AG08396 (cell line): ENCODE measurements at places on chromosomes 7 and 10.
A peak's percentile ranks its signal among the peaks of the same experiment; 100 is the strongest.

GRCh38 chr10:48785796-48786195, 101.1 kb downstream of the WDFY4 start:
- DNase-seq = no peak

GRCh38 chr10:67976292-67977245, 92.1 kb downstream of the SIRT1 start:
- peak; percentile 3 for DNase-seq

DNA sequence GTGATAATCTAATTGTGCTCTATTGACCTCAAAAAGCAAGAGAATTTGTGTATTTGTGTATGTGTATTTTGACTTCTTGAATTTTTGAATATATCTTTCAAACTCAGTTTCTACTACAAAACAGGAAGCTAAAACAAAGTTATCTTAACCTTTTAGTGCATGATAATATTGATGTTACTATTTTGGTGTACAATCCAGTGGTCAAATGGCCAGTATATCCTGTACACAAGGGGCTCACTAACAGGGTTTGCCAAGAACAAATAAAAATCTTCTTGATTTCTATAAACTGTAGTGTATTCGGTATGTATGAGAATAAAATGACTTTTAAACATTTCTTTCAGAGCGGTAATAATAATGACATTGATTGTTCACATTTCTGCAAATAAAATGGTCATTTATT, 69.6 kb downstream of the FOXP2 start:
- no peak for DNase-seq

- peak; percentile 19 for DNase-seq
These were observed 12.3 kb downstream of the CAV2 start for GRCh38 chr7:116511552-116512519.

DNA sequence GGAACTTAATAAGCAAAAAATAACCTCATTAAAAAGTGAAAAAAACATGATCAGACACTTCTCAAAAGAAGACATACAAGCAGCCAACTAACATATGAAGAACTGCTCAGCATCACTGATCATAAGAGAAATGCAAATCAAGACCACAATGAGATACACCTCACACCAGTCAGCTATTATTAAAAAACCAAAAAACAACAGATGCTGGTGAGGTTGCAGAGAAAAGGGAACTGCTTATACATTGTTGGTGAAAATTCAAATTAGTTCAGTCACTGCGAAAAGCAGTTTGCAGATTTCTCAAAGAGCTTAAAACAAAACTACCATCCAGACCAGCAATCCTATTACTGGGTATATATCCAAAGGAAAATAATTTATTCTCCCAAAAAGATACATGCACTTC, 513.3 kb downstream of the MDFIC start:
- DNase-seq = no peak

DNA sequence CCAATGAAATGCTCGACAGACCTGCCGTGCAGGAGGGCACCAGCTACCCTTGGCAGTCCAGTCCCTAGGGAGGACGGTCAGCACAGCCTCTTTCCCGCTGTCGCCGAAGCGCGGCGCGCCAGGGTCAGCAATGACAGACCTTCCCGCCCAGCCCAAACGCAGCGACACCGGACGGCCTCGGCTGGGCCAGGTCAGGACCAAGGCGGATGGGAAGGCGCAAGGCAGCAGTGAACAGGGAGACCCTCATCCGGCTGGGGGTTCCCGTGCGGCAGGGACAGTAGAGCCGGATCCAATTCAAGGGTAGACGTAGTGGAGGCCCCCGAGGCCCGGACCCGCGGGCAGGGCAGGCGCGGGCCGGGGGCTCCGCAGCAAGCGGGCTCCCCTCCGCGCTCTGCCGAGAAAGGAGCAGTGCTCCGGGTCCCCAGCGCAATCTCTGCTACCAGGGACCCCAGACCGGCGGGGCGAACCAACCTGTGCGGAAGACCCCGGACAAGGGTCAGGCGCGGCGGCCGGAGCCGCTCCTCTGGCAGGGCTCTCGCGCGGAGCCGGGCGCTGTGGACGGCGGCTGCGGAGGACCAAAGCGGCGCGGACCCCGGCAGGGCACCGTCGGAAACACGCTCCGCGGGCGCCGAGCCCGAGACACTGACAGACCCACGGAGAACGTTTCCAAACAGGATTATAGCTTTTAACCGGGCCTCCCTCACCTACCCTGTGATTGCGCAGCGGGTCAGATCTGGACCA, at the start of gene SEC31B:
SEC31B (minus strand) TSS at position 551 of the 741 bp plus-strand sequence. CDS start 2,909 bp downstream, outside the sequence.
- DNase-seq = peak; percentile 37

GRCh38 chr10:22243321-22243720, 25.5 kb upstream of the EBLN1 start:
- no peak for DNase-seq

- DNase-seq = no peak
These were observed 8.5 kb downstream of the PDZD8 start for GRCh38 chr10:117366741-117367140.

DNA sequence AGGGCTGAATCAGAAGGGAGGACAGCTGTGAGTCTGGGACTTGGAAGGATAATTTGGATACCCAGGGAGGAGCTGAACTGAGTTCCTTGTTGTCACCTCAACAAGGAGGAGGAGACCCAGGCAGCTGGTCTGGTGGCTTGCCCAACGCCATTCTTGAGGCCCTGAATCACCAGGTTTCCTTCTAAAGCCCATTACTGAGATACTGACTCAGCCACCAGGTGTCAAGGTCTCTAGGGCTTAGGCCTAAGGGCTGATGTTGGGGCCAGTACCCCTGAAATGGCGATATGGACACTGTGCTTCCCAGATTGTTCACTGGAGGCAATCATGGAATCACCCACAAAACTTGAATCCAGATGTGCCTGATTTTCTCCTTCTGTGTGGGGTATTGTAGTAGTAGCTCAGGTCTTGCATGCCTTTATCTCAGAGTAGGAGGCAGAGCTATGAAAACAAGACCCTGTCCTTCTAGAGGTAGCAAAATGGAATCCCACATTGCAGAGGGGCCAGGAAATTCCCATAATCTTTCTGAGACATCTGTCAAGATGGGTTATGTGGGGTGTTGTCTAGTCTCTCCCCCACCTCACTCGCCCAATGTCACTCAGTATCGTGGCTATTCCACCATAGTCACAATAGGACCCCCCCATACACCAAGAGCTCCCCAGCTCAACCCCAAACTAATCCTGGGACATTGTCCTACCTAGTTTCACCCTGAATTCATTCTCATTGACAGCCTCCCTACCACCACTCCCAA, 1.8 kb upstream of the ATG9B start:
- no peak for DNase-seq

- DNase-seq = no peak
These were observed 17.1 kb downstream of the COL13A1 start for GRCh38 chr10:69818676-69819239.

GRCh38 chr10:23148214-23148613, 43.9 kb upstream of the PTF1A start:
- no peak for DNase-seq

DNA sequence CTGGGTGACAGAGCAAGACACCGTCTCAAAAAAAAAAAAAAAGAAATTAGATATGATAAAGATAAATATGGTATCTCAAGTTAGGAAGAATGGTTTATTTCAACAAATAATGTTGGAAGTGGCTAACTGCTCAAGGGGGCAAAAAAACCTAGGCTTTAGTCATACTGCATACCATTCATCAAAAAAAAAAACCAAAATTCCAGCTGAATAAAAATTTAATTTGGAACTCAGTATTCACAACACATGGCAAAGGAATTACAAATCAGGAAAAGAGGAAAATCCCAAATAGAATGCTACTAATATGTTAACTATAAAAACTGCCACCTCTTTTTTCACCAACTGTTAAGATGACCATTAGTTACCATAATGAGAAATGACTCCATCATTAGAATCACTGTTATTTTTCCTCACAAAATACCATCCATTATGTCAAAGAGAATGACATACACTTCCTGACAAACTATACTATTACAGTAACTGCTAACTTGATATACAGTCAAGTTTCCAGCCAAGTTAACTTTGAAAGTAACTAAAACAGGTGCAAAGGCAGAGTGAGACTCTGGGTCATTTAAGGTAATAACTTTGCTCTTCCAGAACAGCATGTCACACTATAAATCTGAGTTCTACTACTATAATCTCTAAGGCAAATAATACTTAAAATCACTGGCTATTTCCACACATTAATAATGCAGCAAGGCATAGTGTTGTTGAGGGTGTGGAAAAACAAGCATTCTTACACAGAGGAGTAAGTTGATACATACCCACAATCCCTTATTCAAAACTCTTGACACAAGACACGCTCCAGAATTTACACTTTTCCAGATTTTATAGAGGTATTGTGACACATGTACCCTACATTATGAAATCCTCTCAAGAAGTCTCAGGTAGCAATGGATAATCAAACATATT, 10.2 kb downstream of the KBTBD2 start:
- no peak for DNase-seq

DNA sequence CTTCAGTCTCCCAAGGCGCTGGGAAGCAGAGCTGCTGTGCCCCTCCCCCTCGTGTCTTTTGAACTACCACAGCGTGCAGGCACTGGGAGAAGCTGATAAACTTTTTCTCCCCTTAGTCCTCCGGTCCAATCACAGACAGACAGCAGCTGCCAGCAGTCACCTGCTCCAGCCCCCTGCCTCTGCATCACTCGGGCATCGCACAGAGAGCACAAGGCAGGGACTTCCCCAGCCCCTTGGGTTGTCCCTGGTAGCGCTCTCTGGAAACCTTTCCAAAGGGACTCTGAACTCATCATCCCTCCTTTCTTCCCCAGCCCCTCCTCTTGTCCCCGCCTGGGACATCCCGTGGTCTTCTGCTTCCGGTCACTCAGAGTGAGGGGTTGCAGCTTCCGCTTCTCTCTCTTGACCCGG, 1.4 kb upstream of the NEUROG3 start:
- no peak for DNase-seq

- peak; percentile 48 for DNase-seq
These were observed 182.5 kb upstream of the PRSS58 start for GRCh38 chr7:142440219-142440905.

GRCh38 chr7:68183176-68183575, 1186.5 kb downstream of the TYW1 start:
- no peak for DNase-seq

DNA sequence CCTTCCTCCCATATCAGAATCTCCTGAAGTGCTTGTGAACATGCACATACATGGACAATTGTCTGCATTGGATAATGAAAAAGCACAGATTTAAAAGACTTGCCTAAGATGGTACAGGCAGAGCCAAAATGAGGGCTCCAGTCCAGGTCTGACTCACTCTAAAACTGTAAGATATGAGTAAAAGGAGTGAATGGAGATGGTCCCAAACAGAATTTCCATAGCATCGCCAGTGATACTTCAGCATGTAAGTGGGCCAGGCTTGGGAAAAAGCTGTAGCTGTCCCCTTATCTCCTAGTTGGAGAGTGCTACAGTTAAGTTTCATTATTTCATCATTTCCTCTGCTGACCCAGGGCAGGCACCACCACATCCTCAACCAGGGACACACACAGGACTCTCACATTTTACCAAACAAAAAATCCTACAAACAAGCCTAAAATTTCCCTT, 26.4 kb upstream of the IL6 start:
- no peak for DNase-seq

GRCh38 chr7:11910253-11910652, 78.3 kb upstream of the THSD7A start:
- no peak for DNase-seq

DNA sequence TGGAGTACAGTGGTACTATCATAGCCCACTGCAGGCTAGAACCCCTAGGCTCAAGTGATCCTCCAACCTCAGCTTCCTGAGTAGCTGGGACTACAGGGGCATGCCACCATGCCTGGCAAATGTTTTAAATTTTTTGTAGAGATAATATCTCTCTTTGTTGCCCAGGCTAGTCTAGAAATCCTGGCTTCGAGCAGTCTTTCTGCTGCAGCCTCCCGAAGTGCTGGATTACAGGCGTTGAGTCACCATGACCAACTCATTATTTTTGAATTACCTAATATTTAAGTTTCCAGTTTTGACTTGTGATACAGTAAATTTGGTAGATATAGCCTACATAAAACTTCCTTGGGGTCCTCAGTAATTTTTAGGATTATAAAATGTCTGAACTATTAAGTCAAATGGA, 74.1 kb downstream of the RUNDC3B start:
- DNase-seq = no peak

- no peak for DNase-seq
These were observed 15.6 kb upstream of the LMTK2 start for GRCh38 chr7:98091061-98091460.

- DNase-seq = no peak
These were observed 245.2 kb upstream of the FOXK1 start for GRCh38 chr7:4436936-4437335.

- no peak for DNase-seq
These were observed 20.1 kb downstream of the SNX10 start for GRCh38 chr7:26311798-26312197.

DNA sequence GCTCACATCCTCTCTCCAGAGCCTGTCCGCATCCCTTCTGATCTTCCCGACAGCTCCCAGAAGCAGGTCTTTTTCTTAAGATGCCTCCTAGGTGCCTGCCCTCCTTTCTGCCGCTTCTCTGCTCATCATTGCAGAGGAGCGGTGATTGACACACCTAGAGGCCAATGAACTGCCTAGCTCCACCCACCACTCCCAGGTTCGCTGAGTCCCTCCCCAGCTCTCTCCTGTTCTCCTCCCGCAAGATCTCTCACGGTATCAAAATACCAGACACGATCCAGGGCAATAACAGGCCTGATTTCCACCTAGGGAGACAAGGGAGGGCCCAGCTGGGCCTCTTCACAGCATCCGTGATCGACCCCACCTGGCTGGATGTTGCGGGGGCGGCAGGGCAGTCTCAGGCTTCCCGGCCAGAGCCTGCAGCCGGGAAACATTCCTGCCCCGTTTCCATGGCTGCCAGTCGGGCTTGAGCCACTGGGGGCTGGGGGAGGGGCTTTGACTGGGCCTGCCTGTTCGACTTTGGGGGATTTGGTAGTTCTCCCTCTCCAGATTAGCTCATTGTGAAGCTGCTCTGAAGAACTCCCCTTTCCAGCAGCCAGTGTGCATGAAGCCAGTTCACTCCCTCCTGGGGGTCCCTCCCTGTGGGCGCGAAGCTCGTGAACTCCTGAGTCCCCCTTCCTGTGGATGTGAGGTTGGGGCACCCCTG, 373.5 kb downstream of the RPS24 start:
- DNase-seq = peak; percentile 82

DNA sequence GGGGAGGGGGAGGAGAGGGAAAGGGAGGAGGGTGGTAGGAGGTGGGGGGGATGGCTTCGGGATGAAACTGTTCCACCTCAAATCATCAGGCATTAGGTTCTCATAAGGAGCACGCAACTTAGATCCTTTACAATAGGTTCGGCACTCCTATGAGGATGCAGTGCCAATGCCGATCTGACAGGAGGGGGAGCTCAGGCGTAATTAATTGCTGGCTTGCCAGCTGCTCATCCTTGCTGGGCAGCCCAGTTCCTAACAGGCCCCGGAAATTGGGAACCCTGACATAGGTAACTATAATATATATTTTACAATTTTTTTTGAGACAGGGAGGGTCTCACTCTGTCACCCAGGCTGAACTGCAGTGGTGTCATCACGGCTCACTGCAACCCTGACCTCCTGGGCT, 118.8 kb upstream of the SFMBT2 start:
- DNase-seq = no peak

GRCh38 chr10:43256531-43257346, 10.1 kb downstream of the RASGEF1A start:
- no peak for DNase-seq
